ENCODE measurements at places on chromosomes 13 and 19.
A peak's percentile ranks its signal among the peaks of the same experiment; 100 is the strongest.

GRCh38 chr19:2758601-2759313 lies 18.9 kb upstream of the SLC39A3 start:
- no peak for DNase-seq

DNA sequence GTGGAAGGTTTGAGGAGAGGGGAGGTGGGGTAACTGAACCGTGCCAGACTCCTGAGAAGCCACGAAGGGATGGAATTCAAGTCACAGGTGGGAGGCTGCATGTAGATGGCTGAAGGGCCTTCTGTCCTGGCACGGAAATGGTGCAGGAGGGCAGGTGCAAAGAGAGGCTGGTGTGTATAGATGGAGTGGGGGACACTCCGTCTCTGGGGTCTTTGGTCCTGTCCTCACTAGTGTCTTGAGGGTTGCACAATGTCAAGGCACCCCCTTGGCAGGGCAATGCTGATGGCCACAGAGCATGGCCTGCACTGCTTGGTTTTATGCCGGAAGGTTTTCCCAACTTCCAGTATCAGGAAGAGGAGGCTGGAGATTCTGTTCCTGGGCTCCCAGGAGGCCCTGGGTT lies 82.7 kb upstream of the SIAH3 start:
- no peak for DNase-seq

GRCh38 chr13:32390048-32390447 lies 37.9 kb downstream of the N4BP2L1 start:
- no peak for DNase-seq

DNA sequence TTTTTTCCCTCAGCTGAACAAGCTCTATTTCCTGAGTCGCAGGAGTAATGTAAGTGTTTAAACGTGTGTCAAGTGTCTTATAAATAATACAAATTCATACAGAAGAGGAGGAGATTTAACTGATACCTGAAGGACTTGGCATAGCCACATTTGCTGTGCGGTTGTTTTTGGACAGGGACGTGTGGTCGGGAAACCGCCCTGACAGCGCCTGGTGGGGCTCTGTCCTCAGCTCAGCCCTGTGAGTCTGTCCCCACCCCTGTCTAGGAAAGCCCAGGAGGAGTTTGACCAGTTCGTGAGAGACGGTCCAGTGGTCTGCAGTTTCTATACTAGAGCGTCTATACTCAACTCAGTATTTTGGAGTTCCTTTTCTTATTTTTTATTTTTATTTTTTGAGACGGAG lies 16.7 kb downstream of the ZIC2 start:
- DNase-seq, result no peak

- DNase-seq, result peak; percentile 23
Observed at GRCh38 chr13:45109102-45109720, 11.1 kb upstream of the GTF2F2 start.

GRCh38 chr19:10352764-10353671 lies 13.6 kb upstream of the ICAM3 start:
- no peak for DNase-seq

- no peak for DNase-seq
Observed at GRCh38 chr19:50633973-50634372, 5.7 kb downstream of the SYT3 start.

DNA sequence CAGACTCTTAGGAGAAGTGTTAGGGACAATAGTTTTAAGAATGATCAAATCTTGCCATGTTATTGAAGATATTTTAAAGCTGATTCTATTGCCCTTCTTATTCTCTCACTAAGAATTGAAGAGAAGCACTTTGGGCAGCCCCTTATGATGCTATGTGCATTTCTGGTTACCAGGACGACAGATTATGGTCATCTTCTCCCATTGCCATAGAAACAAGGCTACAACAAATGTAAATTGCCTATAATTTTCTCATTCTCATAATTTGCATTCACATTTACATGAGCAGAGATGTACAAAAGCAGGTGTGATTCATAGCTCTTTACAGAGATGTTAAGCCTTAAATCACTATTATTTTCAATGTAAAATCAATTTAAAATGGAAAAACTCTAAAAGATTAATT lies 137.3 kb upstream of the PCDH9 start:
- no peak for DNase-seq
